ENCODE measurements at places on chromosomes 7 and 10.
A peak's percentile ranks its signal among the peaks of the same experiment; 100 is the strongest.

DNA sequence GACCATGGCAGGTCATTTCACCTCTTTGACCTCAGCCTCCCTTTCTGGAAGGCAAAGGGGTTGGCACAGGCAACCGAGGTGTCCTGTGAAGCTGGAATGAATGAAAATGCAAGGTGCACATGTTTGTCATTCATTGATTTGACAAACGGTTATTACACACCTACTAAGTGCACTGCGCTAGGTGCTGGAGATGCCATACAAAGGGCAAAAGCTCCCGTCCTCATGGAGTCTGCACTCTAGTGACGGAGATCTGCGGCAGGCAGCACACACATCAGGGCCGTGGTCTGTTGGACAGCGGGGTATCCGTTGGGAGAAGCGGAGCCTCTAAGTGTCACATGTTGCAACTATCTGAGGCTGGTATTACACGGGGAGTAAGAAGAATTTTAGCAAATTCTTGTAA lies 44.2 kb downstream of the PRF1 start:
- DNase-seq, result no peak

DNA sequence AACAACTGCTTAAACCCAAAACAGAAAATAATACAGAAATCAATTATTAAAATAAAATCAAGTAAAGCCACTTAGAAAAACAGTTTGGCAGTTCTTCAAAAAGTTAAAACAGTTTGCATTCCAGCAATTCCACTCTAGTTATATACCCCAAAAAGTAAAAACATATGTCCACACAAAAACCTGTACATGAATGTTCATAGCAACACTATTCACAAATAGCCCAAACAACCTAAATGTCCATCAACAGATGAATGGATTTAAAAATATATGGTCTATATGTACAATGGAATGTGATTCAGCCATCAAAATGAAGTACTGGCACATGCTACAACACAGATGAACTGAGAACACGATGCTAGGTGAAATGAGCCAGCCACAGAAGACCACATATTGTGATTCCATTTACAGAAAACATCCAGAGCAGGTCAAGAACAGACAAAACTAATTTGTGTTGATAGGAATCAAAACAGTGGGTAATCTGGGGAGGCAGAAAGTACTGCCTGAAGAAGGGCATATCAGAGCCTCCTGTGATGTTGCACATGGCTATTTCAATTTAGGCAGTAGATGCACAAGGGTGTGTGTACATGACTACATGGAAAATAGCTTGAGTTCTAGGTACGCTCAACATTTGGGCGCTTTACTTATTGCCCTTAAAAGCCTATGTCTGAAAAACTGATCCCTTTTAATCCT lies 66.3 kb downstream of the CYTH3 start:
- DNase-seq, result no peak

GRCh38 chr10:70660722-70661121 lies 11.6 kb upstream of the ADAMTS14 start:
- no peak for DNase-seq

- DNase-seq, result no peak
These were observed 31.7 kb downstream of the ZNF775 start for GRCh38 chr7:150410680-150411346.

DNA sequence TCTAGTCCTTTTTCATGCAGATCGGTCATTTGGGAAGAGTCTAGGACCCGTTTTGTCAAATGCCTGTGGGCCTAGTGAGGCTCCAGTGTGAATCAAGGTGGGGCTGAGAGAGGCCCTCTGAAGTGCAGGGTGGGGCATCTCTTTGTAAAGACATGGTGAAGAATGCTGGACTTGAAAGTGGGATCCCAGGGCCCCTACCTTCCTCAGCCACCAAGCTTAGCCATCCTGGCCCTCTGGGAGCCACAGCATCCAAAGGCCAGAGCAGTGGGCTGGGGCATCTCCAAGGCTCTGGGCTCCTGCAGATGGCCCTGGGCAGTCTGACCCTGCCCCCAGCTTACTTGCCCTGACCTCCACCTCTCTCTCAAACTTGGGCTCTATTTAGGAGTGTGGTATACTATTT lies 78.5 kb downstream of the ADCY1 start:
- DNase-seq, result no peak

- peak; percentile 73 for DNase-seq
These were observed 138.9 kb upstream of the CDK13 start for GRCh38 chr7:39811161-39811614.

GRCh38 chr7:2011266-2012043 lies 221.3 kb downstream of the MAD1L1 start:
- no peak for DNase-seq

- no peak for DNase-seq
These were observed 313.1 kb downstream of the SKIDA1 start for GRCh38 chr10:21212348-21212747.

GRCh38 chr10:100311298-100311697 lies 18.7 kb downstream of the PKD2L1 start:
- no peak for DNase-seq

- no peak for DNase-seq
These were observed 58.4 kb upstream of the FZD8 start for GRCh38 chr10:35700487-35700882.

DNA sequence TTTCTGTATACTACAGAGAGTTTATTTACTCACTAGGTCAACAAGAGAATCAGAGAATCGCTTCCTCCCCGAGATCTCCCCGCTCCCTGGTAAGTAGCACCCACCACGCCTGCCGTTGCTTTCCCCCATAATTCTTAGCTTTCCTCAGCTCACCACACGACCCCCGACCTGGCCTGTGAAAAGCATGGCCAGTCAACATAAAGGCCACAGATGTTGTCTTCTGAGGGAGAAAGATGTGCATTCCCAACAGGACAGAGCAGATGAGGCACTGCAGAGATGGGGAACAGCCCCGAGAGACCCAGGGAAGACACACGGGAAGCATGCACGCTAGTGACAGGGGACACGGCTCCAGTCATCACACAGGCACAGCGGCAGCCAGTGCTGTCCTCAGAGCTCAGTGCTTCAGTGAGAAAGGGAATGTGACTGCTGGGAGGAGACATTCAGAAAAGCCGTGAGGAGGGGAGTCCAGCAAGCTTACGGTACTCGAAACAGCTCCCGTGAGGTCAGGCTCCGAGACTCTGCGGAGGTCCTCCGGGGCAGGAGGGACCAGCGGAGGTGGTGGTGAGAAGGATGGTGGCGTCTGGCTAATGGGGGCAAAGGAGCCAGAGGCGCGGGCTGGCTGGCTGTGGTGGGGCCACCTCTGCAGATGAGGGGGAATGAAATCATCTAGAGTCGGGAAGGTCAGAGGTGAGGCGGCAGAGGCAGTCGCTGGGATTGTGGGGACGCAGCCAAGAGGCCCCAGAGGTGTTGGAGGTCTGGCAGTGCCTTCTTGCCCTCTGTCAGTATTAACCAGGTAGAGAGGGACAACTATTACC lies 123.4 kb upstream of the PDLIM1 start:
- DNase-seq, result no peak

- DNase-seq, result no peak
These were observed 68.6 kb downstream of the NOC3L start for GRCh38 chr10:94294168-94294567.

DNA sequence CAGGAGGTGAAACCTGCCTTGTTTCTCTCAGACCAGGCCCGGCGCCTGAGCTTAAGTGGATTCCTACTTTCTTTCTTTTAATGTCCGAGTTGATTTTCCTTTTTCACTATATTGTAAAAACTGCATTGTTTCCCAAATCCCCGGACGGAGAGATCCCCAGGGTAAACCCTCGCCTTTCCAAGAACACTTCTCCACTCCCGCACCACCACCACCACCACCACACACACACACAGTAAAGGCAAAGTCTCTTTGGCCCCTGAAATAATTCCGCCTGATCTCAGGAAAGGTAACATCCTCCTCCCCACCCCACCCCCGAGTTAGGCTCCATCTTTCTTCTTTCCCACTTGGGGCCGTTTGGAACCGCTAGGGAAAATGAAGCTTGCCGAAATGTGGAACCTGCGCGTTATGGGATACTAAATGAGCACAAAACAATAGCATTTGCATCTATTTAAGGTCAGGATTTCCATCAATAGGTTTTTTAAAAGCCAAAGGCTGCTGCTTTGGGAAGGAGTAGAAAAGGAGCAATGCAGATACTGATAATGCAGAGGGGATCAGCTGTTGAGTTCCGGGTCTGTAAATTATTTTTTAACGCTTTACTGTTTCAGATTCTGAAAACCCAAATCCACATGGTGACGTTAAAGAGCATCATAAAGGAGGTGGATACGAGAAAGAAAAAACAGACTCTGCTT lies 2.5 kb downstream of the HPSE2 start:
- DNase-seq, result no peak

DNA sequence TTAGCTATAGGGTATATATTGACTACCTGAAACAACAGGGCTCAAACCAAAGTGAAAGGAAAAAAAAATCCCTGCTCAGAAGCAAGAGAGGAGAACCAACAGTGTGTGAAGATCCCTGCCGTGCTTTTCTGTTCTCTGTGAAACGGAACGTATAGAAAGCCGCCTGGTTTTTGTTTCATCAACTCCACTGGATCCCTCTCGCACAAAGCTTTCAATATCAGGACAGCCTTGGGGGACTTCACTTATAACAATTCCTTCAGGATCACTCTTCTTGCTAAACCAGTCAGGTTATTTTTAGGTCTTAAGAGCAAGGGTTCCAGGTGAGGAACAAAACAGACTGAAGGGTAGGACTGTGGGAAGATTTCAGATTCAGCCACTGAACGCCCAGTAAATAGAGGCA lies 151.1 kb upstream of the CACNA2D1 start:
- peak; percentile 44 for DNase-seq

DNA sequence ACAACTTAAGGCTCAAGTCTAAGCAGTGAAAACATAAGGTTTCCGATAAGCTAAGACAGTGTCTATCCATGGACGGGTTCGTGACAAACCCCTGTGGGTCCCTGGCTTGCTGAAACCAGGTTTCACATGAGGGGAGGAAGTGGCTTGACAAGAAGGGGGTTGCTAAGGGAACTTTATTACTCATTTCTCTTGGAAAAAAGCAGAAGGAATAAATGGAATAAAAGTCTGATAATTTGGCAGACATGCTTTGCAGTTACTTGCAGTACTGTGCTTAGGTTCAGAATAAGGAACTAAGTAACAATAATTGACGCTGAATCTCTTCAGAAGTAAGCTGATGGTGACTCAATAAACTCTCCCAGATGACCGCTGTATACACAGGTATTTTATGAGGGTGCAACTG lies 34.7 kb downstream of the RBM17 start:
- no peak for DNase-seq

DNA sequence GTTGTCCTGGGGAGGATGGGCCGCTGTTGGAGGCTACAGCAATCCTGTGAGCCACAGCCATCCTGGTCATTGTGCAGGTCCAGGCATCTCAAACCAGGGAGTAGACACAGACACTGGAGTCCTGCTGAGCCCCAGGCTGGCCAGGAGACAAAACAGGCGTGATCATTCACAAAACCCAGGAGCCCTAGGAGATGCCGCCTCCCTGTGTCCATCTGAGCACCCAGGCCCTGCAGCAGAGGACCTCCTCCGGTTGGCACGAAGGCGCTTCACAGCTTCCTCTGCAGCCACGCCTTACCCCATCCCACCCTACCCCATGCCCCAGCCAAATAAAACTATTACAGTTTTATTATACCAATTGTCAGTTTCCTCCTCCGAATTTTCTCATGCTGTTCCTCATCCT lies 183.6 kb downstream of the PLXNA4 start:
- no peak for DNase-seq

GRCh38 chr7:37095122-37095521 lies 353.5 kb downstream of the ELMO1 start:
- no peak for DNase-seq

GRCh38 chr7:77413861-77414424 lies 2.2 kb downstream of the GSAP start:
- no peak for DNase-seq

DNA sequence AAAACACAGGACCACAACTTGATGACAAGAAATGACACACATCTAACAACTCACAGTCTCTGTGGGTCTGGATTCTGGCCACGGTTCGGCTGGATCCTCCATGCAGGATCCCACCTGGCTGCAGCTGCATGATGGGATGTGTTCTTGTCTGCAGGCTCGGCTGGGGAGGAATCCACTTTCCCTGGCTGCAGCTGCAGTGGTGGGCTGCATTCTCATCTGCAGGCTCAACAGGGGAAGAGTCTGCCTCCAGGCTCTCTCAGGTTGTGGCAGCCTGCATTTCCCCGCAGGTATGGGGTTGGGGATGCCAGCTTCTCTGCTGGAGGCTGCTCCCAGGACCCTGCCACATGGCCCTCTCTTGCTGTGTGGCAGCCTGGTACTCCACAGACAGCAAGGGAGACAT lies 64.9 kb downstream of the MICALL2 start:
- DNase-seq, result no peak

GRCh38 chr7:43843296-43843695 lies 26.0 kb downstream of the MRPS24 start:
- no peak for DNase-seq

DNA sequence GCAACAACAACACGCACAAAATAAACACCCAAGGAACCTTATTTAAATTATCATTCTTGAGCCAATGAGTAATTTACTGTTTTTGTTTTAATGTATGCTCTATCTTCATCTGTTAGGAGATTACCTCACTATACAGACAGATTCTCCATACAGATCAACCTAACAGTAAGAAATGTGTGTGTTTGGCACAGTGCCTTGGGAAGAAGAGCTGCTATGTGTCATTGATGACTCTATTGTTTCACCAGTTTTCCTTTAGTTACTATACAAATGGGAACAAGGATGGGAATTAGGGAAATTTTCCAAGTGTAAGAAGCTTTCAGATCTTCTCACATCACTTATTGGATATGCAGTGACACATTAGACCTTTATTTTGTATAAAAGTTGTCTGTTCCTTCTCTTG lies 640.3 kb downstream of the NRG3 start:
- no peak for DNase-seq

GRCh38 chr7:93728292-93728691 lies 153.8 kb upstream of the CALCR start:
- no peak for DNase-seq

DNA sequence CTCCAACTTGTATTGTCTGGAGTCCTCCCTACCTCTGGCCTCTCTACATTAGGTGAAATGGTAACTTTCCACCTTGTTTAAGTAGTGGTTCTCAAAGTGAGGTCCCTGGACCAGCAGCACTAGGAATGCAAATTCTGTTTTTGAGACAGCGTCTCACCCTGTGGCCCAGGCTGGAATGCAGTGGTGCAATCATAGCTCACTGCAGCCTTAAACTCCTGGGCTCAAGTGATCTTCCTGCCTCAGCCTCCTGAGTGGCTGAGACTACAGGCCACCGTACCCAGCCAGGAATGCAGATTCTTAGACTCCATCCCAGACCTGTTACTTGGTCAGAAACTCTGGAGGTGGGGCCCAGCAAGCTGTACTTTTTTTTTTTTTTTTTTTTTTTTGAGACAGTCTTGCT lies 6.8 kb upstream of the TBL2 start:
- no peak for DNase-seq

DNA sequence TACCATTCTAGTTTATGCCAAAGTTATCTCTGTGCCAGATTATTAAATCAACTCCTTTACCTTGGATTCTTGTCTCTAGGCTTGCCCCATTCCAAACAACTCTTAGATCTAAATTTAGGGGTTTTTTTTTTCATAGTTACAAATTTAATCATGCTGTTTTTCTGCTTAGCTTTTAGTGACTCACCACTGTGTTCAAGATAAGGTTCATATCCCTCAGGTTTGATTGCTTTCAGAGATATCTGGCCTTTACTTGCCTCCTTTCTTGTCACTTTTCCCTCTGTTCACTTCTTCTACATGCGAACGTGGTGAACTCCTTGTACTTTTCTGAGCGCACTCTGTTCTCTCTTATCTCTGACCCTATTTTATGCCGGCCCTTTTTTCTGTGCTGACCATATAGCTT lies 78.2 kb downstream of the VPS50 start:
- DNase-seq, result no peak
